Mucosa of descending colon (tissue), 3 donors: ENCODE measurements at places on chromosomes 5 and 9. TPM values are rescaled to one million over a fixed set of nuclear protein-coding genes. Genes with fewer than 3 reads are reported as not detected.

DNA sequence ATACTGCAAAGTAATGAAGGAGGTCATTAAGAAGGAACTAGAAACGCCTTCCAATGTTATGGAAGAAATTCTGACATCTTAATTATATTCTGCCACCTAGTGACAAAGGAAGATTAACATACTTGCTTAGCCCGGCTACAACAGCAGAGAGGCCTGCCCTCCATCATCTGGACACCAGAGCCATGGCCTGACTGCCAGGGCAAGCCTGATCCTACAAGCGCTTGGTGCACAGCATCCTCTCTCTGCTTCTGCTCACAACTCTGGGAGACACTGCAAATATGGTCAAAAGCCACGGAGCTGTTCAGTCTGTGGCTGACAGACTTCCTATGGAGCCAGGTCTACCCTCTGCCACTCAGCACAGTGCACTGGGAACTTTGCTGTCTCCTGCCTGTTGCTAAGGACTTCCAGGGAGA, 87.3 kb upstream of the SLC44A1 start:
- DNase-seq: peak; percentile 62

GRCh38 chr5:5969942-5970483, 408.3 kb downstream of the MED10 start:
- no peak for DNase-seq

DNA sequence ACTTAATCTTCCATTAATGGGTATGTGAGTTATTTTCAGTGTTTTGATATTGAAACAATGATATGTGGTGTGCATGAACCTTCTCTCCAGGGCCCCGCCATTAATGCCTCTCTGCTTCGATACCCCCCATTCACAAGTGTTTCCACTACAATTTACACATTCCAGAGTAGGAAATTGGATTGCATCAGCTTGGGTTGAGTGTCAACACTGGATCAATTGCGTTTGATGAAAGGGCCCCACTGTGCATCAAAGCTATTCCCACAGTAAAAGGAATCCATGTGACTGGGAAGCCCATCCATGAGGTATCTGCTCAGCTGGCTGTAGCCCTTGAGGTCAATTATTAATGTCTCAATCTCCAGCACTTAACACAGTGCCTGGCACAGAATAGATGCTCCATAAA, 17.8 kb upstream of the LVRN start:
- no peak for DNase-seq

Gene MAMDC4
- 43.8 TPM for total RNA-seq

GRCh38 chr9:34446468-34446891, 11.9 kb downstream of the FAM219A start:
- DNase-seq: no peak

GRCh38 chr5:8923526-8923925, 622.3 kb downstream of the SEMA5A start:
- no peak for DNase-seq

DNA sequence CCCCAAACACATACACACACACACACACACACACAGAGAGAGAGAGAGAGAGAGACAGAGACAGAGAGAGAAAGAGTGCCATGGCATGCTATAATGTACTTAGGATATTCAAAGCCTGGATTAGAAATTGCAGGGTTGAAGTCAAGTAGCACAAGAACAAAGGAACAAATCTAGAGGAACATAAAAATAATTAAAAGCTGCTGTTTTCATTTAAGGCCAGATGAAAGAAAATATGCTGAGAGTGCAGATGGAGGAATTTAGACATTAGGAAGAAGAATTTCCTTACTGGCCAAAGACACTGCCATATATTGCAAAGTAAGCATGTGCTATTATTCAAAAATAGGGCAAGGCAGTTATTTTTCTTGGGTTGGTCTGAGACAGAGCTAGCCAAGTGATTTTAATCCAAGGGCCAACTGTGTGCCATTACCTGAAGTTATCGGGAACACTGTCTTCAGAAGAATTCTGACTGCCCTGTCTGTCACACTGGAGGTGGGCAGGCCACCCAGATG, 31.7 kb downstream of the HSD17B3 start:
- DNase-seq: no peak

Gene ACSL6
- total RNA-seq: 3.8 TPM

GRCh38 chr5:156500755-156501154, 173.8 kb downstream of the SGCD start:
- DNase-seq: no peak

GRCh38 chr9:37126214-37126788, 5.9 kb downstream of the ZCCHC7 start:
- no peak for DNase-seq

Gene GPR151
- not detected for total RNA-seq
